ENCODE measurements at places on chromosomes 11 and 22.

- DNase-seq = no peak
Observed at GRCh38 chr11:45890886-45891550, 5.6 kb downstream of the MAPK8IP1 start.

DNA sequence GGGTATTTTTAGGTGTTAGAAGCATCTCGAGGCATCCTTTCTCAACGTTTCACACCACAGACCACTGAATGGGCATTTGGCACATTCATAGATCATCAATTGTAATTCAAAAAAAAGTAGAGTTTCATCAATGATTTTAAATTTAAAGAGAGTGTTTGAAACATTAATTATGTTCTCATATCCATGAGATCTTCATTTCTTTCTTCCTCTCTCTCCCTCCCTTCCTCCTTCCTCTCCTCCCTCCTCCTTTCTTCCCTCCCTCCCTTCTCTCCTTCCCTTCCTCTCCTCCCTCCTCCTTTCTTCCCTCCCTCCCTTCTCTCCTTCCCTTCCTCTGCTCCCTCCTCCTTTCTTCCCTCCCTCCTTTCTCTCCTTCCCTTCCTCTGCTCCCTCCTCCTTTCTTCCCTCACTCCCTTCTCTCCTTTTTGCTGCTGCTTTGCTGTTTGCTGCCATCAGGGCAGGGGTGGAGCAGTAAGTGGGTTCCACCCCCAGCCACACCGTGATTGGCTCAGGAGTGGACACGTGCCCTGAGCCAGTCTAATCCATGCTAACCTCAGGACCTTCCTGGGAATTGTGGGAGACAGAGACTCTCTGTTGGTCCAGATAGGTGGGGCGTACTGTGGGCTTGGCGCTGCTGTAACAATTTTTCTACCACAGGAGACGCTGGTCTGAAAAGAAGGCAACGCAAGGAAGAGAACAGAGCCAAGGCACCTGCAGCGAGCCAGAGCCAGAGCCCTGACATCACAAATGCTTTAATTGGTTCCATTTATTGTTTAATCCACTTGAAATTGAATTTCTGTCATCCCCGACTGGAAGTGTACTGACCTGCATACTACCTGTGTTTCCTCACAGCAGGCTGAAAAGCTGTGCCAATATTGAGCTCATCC lies 33.7 kb upstream of the APOBEC3A start:
- peak; percentile 53 for DNase-seq

GRCh38 chr11:78291503-78292108 lies 102.9 kb downstream of the USP35 start:
- no peak for DNase-seq

GRCh38 chr11:120832481-120833238 lies 191.2 kb upstream of the TBCEL start:
- DNase-seq = no peak

DNA sequence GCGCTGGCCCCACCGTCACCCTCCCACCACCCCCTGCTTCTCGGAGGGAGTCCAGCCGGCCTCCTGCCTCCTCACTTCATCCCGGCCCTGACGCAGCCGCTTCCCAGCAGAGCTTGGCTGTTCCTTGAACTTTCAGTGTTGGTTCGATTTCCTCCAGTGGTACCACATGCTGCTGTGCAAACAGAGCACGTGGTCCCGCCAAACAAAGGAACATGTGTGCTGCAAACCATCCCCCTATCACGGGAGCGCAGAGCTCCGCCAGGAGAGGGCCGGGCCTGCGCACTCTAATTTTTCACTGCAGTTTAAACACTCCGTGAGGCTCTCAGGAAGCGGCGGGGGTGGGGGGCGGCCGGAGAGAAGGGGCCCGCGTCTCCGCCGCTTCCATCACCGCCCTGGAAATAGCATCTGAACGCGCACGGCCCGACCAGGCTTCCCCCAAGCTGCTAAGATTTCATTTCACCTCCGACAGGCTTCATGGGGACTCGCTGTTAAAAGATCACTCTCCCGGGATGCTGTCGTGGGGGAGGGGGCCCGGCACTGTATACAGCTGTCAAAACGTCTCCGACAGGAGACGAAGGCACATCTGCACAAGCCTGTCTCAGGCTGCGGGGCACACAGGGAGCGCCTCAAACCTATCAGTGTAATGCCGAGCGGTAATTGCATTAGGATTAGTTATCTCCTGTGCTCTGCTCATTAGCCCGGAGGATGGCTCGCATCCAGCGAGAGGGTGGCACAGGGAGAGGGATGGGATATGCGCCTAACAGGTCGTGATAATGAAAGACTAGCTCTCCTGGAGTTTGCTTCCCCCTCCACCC lies 269.9 kb upstream of the SORL1-AS1 start:
- peak; percentile 81 for DNase-seq

GRCh38 chr22:29353286-29353685 lies 35.1 kb downstream of the AP1B1 start:
- no peak for DNase-seq

GRCh38 chr11:65459552-65459951 lies 37.0 kb downstream of the NEAT1 start:
- no peak for DNase-seq

GRCh38 chr11:59183771-59184170 lies 11.8 kb downstream of the DTX4 start:
- no peak for DNase-seq

GRCh38 chr22:29370537-29370936 lies 17.8 kb downstream of the AP1B1 start:
- DNase-seq = no peak

DNA sequence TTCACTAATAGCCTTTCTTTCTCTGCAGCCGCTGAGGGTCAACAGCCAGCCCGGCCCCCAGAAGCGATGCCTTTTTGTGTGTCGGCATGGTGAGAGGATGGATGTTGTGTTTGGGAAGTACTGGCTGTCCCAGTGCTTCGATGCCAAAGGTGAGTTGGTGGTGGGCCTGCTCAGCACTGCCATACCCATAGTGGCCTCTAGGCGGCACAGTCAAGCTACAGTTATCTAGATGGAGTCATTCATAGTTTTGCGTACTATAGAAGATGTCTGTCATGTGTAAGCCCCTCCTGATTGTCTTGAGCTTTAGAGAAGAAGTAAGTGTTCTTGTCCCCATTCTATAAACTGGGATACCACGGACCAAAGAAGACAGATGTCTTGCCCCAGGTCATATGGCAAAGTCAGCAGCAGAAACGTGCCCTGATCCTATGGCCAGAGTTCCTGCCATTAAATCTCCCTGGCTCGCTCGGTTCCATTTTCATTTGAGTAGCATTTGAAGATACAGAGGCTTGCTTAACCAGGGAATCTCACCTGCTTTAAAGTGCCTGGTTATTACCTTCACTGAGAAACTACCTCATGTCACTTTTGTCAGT lies 42.1 kb upstream of the CRTAM start:
- no peak for DNase-seq

- no peak for DNase-seq
Observed at GRCh38 chr22:49948958-49949913, 11.3 kb upstream of the PIM3 start.

DNA sequence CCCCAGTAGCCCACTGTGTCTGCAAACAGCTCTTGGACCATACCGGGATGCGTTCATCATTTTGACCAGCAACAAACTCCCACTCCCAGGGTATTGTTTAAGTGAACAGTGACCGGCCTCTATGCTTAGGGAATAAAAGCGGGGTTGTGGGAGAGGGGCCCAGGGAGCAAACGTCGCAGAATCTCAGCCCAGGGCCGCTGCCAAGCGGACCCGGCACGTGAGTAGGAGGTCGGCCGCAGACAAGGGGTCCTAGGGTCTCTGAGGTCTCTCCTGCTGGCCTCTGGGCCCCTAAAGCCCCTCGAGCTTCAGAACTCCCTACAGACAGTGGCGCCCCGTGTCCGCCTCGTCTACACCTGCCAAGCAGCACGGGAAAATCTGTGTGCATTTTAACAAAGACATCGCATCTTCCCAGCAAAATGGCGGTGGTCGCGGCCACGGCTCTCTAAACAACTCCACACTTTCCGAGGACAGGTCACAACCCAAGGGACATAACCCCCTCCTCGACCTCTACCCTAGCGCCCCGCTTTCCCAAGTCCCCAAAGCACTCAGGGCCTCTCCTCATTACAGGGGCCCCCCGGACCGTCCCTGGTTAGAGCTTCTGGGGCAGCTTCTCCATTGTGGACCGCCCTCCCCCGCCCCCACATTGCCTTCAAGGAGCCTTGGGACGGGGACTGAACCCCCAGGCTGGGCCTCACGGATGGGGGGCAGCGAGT lies 3.9 kb upstream of the GCAT start:
- DNase-seq = no peak

DNA sequence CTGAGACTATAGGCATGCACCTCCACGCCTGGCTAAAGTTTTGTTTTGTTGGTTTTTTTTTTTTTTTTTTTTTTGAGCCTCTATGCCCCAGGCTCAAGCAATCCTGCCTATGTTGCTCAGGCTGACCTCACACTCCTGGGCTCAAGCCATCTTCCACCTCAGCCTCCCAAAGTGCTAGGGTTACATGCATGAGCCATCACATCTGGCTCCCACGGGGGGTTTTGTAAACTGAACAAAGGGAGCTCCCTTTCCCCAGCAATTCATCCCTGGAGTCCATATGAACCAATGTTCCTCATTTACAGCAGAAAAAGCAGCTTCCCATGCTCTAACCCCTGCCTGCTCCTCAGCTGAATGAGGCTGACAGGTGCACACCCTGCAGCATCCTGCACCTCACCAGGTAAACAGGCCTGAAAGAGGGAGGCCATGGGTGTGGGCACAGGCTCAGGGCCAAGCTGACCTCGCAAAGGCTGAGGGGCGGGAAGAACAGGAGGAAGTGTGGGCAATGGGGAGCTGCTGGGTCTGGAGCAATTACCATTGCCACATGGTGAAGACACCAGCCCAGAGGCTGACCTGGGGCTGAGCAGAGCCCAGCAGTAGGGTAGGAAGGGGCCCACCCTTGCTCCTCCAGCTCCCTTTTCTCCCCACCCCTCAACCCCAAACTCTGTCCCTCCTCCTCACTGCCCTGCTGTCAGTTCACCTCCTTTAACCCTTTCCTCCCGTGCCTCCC lies 58.2 kb downstream of the RBX1 start:
- no peak for DNase-seq

DNA sequence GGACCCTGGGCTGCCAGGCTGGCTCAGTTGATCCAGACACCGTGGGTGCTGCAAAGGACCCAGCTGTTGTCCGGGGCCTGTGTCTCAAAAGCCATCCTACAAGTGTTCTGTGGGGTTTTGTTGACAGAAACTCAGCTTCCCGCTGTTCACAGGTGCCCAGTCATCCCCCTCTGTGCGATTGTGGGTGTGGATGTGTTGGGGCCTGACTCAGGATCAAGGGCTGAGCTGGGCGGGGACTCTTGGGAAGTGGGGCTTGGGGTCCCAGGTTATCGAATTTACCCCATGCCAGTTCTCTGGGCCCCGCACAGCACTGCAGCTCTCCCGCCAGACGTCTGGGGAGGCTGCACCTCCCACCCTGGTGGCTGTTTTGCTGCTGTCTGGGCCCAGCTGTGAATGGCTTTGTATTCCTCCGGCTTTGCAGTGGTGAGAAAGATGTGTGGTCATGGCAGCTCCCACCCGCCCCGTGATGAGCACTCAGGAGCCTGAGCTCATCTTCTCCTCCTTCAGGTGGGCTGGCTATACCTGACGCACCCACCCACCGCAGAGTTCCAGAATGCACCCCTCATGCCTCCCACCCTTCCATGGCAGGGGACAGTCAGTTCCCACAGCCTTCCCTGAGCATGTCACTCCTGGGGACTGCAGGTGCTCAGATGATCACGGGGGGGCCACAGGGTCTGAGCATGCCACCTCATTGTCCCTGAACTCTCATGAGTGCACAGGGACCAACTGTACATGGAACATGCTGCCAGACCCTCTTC lies 3.6 kb upstream of the AP2A2 start:
- no peak for DNase-seq

- DNase-seq = no peak
Observed at GRCh38 chr22:22802339-22802970, 85.2 kb upstream of the IGLL5 start.

DNA sequence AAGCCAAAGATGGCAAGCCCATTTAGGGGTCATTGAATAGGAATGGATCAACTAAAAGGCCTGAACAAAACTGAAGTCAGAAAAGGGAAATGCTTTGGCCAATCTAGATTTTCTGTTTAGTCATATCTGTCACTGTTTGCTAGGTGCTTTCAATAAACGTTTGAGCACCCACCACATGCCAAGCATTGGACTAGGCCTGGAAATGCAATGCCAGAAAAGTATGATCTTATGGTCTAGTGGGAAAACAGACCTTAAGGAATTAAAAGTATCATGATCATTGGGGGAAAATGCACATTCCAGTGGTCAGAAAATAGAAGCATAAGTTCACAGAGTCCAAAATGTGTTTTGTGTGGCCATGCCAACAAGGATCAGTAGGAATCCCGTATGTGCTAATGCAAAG lies 76.8 kb upstream of the BIRC3 start:
- no peak for DNase-seq

GRCh38 chr11:36000616-36001190 lies 56.8 kb downstream of the LDLRAD3 start:
- DNase-seq = no peak

DNA sequence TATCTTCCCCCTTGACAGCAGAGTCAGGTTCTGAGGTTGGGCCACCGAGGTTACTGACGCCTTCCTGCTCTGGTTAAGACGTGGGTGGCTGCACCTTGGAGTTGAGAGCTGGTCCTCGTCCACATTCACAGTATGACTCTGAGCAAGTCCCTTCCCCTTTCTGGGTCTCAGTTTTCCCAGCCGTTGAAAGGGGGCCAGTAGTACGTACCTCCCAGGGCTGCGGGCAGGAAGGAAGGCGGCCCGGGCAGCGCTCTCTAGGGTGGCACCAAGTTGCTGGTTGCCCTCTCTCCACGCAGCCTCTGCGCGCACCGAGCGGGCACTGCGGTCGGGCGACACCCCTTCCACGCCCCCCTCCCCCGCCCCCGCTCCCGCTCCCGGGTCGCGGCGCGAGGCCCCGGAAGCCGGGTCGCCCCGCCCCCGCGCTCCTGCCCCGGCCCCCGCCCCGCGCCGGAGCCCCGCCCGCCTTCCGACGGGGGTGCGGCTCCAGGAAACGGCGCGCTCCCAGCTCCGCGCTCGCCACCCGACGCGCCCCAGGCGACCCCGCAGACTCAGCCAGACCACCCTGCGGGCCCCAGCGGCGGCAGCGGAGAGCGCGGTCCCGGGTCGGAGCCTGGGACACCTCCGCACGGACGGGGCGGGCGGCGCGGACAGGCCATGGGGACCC lies at the start of gene EHBP1L1:
Gene EHBP1L1, plus strand, starts transcription at position 486 of the 664 bp plus-strand sequence. CDS start 250 bp downstream, outside the sequence.
- no peak for DNase-seq

DNA sequence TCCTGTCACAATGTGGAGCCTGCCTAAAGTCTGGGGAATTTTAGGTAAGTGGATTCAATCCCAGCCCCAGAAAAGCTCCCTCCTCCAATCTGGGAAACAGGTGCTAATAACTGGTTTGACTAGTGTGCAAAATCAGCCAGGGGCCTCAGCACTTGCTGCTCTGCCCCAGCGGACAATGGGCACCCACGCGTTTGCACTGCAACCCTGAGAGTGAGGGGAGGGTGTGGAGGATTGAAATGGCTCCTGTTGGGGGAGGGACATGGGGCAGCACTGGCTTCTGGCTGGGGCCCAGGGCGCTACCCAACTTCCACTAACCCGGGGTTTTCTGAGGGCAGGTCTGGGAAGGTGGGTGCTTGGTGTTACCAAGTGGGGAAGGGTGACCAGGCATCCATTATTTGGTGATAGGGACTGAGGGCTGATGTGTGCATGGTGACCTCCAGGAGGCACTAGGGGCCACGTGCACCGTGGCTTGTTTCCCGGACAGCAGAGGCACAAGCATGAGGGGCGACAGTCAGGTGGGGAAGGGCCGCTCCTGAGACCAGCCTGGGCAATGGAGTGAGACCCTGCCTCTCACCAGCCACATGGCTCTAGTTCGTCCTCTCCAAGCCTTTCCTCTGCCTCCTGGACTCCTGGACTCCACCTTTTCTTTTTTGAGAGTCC lies 4.3 kb upstream of the PNPLA5 start:
- no peak for DNase-seq

All from fibroblast of skin of left quadriceps (primary cell).